ENCODE measurements at places on chromosomes 2 and 18. TPM values are rescaled to one million over a fixed set of nuclear protein-coding genes. Genes with fewer than 3 reads are reported as not detected.

DNA sequence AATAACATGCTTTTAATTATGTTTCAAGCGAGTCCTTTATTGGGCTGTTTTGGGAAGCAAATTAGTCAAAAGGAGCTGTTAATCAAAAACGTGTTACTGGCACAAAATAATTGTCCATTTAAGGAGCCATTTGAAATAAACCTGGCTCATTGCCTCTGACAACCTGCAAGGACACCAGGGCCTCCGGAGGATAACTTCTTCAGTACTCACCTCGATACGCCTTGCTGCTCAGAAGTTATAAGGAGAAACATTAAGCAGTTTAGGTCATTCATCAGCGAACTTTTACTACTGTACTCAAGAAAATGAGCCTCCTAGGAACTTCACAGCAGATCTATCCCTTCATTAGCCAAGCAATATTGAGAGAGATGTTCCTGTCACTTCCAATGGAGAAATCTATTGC lies 1579.2 kb upstream of the ACVR2A start:
- DNase-seq, result no peak

- DNase-seq, result no peak
These were observed 145.0 kb downstream of the NEDD4L start for GRCh38 chr18:58188996-58189395.

- no peak for DNase-seq
These were observed 19.8 kb downstream of the MAP4K4 start for GRCh38 chr2:101717071-101717845.

DNA sequence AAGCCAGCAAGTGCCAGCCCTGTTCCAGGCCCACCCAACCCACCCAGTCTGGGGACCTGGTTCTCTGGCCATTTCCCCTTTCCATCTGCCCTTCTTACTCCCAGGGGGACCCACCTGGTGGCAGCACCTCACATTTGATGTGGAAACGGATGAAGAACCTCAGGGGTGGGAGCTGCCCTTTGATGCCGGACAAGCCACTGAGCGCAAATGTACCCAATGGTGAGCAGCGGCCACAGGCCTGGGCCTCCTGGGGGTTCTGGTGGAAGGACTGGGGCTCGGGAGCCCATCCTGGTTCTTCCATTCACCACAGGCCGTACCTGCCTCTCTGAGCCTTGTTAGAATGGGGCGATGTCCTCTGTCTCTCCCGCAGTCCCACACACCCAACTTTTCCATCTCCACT lies 84.7 kb downstream of the EPAS1 start:
- DNase-seq, result no peak

SPRED2 gene
- total RNA-seq, result 17.6 TPM

RGPD3 gene
- 0.15 TPM for total RNA-seq

- DNase-seq, result no peak
These were observed 44.5 kb downstream of the COMMD1 start for GRCh38 chr2:61949714-61950560.

VRK2 gene
- total RNA-seq, result 18.3 TPM

- no peak for DNase-seq
These were observed 385.5 kb upstream of the HNRNPA3 start for GRCh38 chr2:176826984-176827668.

- DNase-seq, result no peak
These were observed 69.9 kb downstream of the RHBDD1 start for GRCh38 chr2:226905718-226906117.

ANKRD29 gene
- not detected for total RNA-seq

DNA sequence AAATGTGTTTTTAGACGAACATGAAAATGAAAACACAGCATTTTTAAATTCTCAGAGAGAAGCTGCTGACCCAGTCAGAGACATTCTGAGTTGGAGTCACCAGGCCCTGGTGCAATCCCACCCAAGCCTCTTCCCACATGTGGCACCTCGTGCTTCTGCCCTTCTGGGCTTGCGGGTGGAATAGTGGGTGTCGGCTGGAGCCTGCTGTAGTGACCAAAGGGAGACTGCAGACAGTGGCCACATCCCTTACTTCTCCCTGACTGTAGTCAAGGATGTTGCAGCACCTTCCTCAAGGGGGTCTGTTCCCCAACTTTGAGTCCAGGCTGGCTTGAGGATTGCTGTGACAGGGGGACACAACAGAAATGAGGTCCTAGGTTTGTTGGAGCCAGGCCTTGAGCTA lies 104.4 kb upstream of the GLI2 start:
- no peak for DNase-seq

SH3BP4 gene
- total RNA-seq, result 58.6 TPM

DNA sequence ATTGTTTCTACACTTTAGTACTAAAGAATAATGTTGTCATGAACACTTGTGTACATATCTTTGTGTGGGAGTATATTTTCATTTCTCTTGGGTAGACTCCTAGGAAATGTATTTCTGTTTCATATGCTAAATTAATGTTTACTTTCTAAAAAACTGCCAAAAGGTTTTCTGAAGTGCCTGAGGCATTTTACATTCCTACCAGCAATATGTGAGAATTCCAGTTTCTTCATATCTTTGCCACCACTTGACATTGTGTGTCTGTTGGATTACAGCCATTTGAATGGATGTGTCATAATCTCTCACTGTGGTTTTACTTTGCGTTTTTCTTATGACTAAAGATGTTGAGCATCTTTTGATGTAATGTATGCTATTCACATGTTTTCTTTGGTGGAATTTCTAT lies 428.2 kb upstream of the KCNH7 start:
- no peak for DNase-seq

SFT2D3 gene
- total RNA-seq, result 4.9 TPM

GRCh38 chr2:72173640-72174321 lies 26.1 kb upstream of the CYP26B1 start:
- DNase-seq, result no peak

CD8B2 gene
- total RNA-seq, result 0.05 TPM

CXCR2 gene
- total RNA-seq, result 0.49 TPM

PID1 gene
- not detected for total RNA-seq

DNA sequence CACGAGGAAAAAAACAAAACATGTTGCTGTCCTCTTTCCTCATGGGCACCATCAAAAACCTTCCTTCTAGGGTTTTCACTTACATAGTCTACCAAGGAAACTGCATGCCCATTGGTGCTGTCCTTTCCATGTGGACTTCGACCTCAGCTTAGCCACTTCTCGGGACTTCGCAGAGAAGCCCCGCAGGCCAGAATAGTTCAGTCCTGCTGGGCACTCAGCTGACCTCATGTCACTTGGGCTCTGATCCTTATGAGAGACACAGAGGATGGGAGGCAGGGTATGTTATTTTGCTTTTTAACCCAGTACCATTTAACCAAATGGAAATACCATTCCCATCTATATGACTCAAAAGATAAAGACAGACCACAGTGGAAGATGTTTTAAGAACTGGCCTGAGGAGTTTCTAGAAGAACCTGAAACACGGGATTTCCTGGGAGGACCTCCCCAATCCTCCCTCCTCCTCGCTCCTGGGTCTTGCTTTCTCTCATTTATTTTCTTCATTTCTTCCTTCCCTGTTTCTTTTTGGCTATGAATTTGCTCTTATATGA lies 28.4 kb downstream of the AAK1 start:
- DNase-seq, result no peak

DNA sequence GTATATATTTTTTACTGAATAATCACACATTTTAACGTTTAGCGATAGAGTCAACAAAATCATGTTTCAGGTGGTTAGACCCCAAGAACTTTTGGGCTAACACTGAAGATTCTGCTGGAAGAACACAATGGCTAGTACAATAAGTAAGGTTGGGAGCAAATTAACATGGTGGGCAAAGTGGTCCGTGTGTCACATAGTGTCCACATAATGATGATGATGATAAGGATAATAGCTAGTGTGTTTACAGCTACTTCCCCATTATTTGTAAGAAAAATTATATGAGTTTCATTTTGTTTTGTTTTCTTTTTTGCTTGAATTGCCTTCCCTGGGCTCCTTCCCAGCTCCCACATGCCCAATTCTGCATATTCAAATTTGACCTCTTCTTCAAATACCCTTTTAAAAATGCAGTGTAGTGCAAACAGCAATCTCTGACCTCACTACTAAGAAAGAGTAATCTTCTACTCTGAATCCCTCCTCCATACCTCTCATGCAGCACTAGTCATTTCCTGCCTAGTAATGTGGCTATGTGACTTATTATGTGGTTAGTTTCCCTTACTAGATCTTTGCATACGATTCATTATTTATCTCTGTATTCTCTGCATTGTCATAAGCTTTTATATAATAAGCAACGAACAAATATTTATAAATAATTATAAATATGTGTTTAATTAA lies 16.9 kb upstream of the VPS54 start:
- DNase-seq, result no peak

GRCh38 chr2:233853353-233853752 lies 982 bp downstream of the HJURP start:
- no peak for DNase-seq

- no peak for DNase-seq
These were observed 65.0 kb downstream of the NFATC1 start for GRCh38 chr18:79460481-79461300.

DNA sequence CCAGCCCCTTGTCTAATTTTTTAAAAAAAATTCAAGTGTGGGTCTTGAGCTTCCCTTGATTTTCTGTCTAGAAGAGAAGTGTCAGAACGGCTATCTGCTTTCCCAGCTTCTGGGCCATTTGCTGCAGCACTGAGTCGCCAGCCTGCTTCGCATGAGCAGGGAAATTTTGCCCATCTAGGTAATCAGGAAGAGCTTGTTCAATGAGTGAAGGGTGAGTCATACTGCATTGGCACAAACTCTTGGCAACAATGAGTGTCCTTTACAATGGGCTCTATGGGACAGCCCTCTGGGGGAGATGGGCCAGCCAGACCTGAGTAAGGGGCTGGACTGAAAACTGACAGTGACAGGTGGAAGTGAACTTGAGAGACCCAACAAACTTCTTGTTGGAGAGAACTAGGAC lies 2.4 kb upstream of the RNF144A start:
- no peak for DNase-seq

ITM2C gene
- total RNA-seq, result 279 TPM

IGFBP2 gene
- total RNA-seq, result 1,170 TPM

SYT4 gene
- 0.26 TPM for total RNA-seq

DNA sequence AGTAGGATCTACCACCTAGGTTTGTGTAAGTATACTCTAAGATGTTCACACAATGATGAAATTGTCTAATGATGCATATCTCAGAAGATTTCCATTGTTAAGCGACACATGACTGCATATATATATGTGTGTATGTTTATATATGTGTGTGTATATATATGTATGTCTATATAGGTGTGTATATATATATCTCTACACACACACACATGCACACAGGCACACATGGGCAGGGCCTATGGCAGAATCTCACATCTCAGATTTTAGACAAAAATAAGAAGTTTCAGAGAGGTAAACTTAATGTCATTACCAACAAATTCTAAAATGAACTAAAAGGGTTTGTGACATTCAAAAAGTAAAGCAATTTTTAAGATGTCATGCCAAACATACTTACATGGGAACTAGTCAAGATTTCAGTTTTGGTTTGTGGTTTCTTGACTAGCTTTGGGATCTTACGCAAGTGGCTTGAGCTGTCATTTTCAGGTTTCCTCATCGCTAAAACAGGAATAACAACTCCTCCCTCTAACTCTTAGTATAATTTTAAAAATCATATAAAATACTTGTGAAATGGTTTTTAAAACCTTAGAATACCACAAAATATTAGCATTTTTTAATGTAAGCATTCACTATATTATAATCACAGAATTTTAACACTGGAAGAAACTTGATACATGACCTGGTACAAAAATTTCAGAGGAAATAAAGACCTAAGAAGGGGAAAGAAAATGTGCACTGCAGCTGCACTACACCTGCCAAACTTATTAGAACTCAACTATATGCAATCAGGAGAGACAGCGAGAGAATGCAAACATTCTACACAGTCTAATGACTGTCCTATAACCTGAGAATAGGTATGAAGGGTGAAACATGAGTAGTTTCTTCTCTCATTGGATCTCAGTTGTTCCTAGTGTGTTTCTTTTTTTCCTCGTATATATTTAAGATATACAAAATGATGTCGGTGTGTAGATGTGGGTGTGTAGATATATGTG lies 75.7 kb downstream of the TTC21B start:
- DNase-seq, result no peak

GRCh38 chr18:73316513-73316912 lies 448.7 kb upstream of the NETO1 start:
- no peak for DNase-seq

DYNAP gene
- total RNA-seq, result not detected

CRYGC gene
- not detected for total RNA-seq

- peak; percentile 30 for DNase-seq
These were observed 48.5 kb upstream of the PROKR1 start for GRCh38 chr2:68594674-68595492.

- no peak for DNase-seq
These were observed 88.6 kb upstream of the ID2 start for GRCh38 chr2:8593243-8593642.

GRCh38 chr18:22033085-22033484 lies 136.3 kb upstream of the GATA6 start:
- DNase-seq, result no peak

All from endothelial cell (in vitro differentiated cells).